CD4-positive, alpha-beta T cell treated with Interleukin-4 for 1 hour (primary cell): ENCODE measurements at places on chromosomes 3 and 15.

DNA sequence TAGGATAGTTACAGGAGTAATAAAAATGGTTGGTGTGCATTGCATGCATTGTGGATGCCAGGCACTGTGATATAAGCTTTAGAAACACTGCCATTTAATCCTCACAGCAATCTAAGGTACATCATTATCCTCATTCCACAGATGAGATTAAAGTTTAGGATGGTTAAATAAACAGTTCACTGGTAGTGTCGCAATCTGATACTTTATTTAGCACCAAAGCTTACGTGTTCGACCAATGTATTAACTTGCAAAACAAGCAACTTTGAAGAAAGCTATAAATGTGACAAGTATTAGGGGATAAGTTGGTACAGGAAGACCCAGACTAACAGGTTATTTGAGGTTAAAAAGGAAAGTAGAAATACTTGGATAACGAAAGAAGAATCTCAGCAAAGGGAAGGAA, 150.5 kb upstream of the ZNF385D start:
- no peak for DNase-seq

DNA sequence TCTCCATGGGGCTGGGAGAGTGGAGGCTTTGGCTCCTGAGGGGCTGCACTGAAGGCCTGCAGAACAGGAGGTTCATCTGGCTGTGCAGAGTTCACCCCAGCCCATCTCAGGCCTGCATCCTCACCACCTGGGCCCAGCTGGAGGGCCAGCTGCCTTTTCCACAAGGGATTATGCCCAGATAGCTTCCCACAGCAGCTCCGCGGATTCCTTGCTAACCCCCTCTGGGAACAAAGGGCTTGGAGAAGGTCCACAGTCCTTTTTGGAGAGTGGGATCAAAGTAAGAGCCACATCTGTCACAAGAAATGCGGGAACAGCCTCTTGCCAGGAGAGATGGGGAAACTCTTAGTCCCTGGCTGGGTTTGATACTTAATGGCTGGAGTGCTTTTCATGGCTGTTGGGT, 164.7 kb upstream of the RGMA start:
- no peak for DNase-seq

DNA sequence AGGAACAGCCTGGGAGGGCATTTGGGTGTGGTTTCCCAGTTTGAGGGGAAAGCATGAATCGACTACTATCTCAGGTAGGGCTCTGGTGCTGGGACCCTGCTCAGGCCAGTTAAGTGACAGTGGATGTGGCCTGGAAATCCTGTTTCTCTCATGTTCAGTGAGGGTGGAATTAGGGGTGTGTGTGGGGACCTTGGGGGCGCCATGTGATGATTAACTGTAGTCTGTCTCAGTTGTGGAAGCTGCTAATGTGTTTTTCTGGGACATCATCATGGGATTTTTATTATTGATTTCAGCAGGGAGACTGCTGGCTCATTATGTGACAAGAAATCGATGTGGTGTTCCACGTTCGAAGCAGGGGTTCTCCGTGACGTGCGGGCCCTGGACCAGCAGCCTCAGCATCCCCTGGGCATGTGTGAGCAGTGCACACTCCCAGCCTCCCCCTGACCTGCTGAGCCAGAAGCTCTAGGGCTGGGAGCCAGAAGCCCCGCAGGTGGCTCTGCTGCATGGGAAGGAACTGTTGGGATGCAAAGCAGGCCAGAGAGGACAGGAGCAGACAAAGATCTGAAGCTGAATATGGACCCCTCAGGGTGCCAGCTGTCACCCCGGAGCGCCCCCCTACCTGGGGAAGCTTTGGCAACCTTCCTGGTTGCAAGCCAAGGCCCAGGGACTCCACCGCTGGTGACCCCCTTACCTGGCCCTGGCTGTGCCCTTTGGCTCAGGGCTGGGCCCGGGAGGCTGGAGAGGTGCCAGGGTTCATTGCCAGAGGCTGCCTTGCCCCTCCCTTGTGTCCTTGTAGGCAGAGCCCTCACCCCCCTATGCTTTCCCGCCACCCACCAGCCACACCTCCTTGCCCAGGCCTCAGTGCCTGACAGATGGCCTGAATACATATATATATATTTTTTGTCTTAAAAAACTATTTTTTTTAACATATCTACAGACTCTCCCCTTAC, 149.8 kb downstream of the APBA2 start:
- no peak for DNase-seq

- no peak for DNase-seq
These were observed 34.0 kb downstream of the KLHL25 start for GRCh38 chr15:85760531-85761371.

DNA sequence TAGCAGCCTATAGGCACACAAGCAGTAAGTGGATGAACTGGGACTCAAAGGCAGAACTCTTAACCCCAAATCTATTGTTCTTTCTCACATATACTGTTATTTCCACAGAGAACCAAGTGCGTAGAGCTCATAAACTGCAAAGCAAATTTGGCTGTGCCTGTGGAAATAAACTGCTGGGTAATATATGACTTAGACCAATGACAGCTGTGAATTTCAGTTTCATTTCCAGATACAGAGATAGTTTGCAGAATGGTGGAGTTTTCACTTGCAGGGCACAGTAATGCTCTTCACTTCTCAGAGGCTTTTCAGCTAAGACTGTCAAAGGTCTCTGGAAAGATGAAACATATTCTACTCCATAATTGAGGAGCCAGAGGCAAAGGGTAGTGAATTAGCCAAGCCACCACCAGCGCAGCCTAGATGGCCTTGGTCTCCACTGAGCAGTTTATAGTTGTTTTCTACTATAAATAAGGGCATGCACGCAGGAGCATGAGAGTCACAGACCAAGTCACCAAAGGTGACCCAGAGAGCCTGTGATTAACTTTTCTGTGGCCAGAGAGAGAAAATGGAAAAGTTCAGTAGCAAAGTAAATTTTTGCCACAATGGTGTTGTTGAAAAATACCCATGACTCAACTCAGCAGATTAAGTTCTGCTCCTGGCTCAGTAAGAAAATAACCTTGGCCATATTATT, 180.7 kb upstream of the GRM7 start:
- DNase-seq: no peak

GRCh38 chr15:75921732-75922703, 18.3 kb downstream of the FBXO22 start:
- DNase-seq: peak; percentile 45

DNA sequence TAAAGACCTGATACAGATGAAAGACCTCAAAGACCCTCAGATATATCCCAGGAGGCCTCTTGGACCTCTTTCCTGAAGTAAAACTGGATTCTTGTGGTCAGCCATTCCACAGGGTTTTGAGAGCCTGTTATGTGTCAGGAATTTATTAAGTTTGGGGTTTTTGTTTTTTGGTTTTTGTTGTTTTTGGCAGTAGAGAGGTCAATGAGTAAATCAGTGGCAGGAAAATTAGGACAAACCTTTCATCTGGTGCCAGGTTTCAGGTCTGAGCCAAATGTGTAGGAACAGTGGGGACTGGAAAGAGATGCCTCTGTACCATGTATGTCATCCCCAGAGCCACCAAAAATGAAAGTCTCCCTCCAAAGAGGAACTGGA, 520.4 kb upstream of the MDFIC2 start:
- DNase-seq: no peak

- DNase-seq: peak; percentile 76
These were observed at the start of gene SEMA3G for GRCh38 chr3:52444860-52445793. TSS of gene SEMA3G (minus strand) at chr3:52445103. CDS start at chr3:52445027, 76 bp downstream.

DNA sequence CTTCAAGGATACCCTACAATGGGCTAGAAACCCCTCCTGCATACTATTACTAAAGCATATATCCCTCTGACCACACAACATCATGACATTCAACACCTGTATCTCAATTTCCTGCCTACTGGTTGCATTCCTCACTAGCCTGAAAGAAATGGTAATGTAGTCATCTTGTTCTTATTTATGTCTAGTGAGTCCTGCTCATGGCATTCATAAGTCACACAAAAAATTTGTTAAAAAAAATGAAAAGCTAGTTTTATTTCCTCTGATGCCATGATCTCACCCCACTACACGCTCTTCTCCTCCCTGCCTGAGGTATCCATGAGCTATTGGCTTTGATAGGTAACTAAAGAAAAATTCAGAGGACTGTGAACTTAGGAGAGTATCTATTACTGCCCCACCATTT, 284.5 kb downstream of the ZNF385D start:
- no peak for DNase-seq

- DNase-seq: no peak
These were observed 39.8 kb downstream of the CD47 start for GRCh38 chr3:108051005-108051404.

DNA sequence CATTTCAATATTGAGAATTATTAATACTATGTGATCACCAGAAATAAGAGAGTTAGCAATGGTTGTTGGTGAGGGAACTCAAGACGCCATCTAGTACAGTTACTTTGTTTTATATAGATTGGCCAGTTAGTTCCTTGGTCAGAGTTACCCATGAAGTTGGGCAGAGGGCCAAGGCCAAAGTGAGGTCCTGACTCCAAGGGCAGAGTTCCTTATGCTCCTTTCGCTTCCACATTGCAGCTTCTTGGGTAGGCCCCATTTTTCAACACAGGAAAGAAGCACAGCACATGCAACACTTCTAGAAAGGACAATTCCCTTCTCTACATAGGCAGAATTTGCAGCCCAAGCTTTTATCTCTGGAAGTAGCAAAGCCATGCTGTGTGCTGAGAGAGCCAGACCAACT, 178.6 kb downstream of the KCNAB1 start:
- no peak for DNase-seq

DNA sequence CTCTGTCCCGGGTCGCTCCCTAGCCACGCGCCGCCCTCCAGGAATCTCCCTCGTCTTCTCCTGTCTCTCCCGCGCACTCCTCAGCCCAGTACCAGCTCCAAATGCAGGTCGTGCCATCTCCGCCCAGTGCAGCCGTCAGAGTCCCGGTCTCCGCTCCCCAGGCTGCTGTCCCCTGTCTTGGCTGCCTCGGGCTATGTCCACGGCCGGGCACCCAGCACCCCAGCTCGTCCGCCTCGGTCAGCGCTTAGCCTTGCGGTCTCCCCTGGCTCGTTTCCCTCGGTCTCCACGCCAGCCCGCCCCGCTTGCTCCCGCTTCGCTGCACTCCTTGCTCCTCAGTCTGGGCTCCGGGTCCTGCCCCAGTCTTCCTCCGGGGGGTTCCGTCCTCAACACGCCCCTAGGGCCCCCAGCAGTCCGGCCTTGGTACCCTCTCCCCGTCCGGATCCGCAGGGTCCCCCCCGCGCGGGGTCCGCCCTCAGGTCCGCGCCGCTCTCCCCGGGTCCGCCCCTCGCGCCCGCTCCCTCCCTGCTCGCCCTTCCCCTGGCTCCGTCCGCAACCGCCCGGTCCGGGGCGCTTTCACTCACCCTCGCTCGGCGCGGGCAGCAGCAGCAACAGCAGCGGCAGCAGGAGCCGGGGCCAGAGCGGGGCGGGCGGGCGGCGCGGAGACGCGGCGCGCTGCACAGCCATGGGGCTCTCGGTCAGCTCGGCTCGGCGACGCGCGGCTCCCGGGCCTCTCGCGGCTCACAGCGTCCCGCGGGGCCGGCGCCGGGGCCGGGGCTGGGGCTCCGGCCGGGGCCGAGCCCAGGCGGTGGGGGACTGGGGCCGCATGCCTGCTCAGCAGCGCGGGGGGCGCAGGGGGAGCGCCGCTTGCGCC, 462 bp downstream of the IGDCC3 start:
- no peak for DNase-seq

- DNase-seq: no peak
These were observed 22.8 kb upstream of the CEP152 start for GRCh38 chr15:48833526-48834239.

GRCh38 chr15:89067751-89068150, 20.5 kb upstream of the ABHD2 start:
- no peak for DNase-seq

- no peak for DNase-seq
These were observed 324.6 kb downstream of the EPHA6 start for GRCh38 chr3:97138914-97139541.

DNA sequence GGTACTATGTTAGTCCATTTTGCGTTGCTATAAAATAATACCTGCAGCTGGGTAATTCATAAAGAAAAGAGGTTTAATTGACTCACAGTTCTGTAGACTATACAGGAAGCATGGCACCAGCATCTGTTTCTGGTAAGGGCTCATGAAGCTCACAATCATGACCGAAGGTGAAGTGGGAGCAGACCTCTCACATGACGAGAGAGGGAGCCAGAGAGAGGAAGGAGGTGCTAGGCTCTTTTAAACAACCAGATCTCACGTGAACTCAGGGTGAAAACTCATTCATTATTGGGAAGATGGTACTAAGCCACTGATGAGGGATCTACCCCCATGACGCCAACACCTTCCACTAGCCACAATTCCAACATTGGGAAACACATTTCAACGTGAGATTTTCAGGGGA, 301.7 kb upstream of the MDFIC2 start:
- DNase-seq: no peak

DNA sequence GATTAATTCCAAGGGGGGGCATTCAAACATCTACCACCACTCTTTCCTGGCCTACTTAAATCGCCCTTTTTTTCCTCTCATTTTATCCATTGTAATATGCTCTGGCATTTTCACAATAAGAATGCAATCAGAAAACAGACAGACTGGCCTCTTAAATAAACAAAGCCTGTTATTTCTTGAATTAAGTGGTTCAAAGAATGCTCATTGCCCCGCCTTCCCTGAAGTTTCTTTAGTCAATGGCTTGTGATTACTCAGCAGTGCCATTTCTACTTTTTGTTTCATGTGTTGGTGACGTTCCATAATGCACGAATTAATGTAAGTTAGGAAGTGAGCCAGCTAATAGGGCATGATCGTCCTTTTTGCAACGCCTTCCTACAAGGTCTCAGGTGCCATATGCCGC, 68.0 kb downstream of the FBN1 start:
- DNase-seq: no peak

DNA sequence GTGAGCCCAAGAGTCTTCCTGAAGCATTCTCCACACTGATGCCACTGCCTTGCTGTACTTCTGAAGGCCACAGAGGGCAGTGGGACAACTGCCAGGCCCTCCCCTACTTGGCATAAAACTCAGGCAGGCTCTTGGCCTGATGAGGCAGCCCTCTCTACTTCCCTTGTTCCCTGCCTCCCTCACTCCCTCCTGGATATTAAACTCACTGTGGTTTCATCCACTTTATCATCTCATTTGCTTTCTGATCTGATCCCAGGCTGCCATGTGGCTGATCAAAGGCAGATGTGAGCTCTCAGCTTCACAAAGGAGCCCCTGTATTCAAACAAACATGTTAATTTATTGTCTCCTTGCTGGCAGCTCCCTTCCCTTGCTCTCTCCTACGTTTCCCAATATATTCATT, 533.5 kb downstream of the IGSF11 start:
- DNase-seq: no peak

DNA sequence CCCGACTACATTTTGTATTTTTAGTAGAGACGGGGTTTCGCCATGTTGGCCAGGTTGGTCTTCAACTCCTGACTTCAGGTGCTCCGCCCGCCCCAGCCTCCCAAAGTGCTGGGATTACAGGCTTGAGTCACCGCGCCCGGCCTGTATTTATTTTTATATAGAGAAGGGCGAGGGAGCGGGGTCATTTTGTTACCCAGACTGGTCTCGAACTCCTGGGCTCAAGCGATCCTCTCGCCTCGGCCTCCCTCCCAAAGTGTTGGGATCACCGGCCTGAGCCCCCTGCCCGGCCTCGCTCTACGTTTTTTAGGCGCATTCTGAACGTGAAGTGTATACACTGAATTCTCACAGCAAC, 514 bp upstream of the PPP4R2 start:
- DNase-seq: no peak
